Stimulated activated CD4-positive, alpha-beta T cell treated with anti-CD3 and anti-CD28 coated beads, Interleukin-15, amount 100 ng/mL, for 24 hours (primary cell): ENCODE measurements at places on chromosomes 11 and 22.

- DNase-seq = no peak
Observed at GRCh38 chr22:43305806-43306205, 37.4 kb downstream of the SCUBE1 start.

- DNase-seq = no peak
Observed at GRCh38 chr11:34823197-34823596, 93.0 kb downstream of the APIP start.

GRCh38 chr22:33848251-33848650 lies 72.0 kb downstream of the LARGE1 start:
- DNase-seq = no peak

GRCh38 chr11:57459164-57460021 lies 935 bp upstream of the RTN4RL2 start:
- peak; percentile 37 for DNase-seq

- DNase-seq = no peak
Observed at GRCh38 chr22:10780281-10780680, 4747.7 kb upstream of the OR11H1 start.
